HFFc6 (cell line): ENCODE measurements at places on chromosomes 7 and 10. TPM values are rescaled to one million over a fixed set of nuclear protein-coding genes. Genes with fewer than 3 reads are reported as not detected.

GRCh38 chr7:30427296-30428070 is 51.1 kb downstream of the NOD1 start:
- no peak overlapping the region for H3K4me3 ChIP-seq
- H3K36me3 ChIP-seq, result peaks cover 17% of the 10 kb centered on the region
- H3K27me3 ChIP-seq, result no peaks in the 10 kb centered on the region
- DNase-seq, result no peak
- 0 out of 2 replicates have a peak, but pooled peaks cover 5% of the 10 kb centered on the region for H3K4me1 ChIP-seq
- no peak overlapping the region for H3K27ac ChIP-seq

GRCh38 chr7:125644109-125644508 is 714.5 kb upstream of the POT1 start:
- no peaks in the 10 kb centered on the region for H3K27me3 ChIP-seq
- H3K27ac ChIP-seq, result no peak overlapping the region
- H3K4me3 ChIP-seq, result no peak overlapping the region
- no peaks in the 10 kb centered on the region for H3K36me3 ChIP-seq
- no peaks in the 10 kb centered on the region for H3K4me1 ChIP-seq

- DNase-seq, result no peak
- peak overlapping the region; percentile 31; the same call in 1 of the 2 replicates for H3K4me3 ChIP-seq
Observed at GRCh38 chr10:22623633-22624253, 90.6 kb downstream of the PIP4K2A start.

DNA sequence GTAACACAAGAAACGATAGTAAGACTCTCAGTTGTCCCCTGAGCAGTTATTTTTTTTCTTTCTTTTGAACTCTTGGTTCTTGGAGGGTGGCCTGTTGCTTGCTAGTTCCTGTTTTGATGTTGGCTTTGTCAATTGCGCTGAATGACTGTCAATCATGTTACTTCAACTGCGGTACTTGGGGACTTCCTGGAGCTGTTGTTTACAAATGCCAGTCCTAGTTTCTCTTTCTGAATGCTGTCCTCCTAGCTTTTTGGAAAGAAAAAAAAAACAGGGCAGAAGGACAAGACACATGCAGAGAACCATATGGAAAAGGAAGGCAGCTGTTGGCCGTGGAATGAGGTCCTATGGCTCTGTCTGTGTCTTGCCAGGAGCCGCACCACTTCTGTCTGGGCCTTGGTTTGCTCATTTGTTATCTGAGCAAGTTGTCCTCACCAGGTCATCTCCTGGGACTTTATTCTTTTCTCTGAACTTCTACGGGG is 7.0 kb upstream of the PDCD4 start:
- no peak for DNase-seq
- H3K27ac ChIP-seq, result peak overlapping the region; percentile 72
- no peaks in the 10 kb centered on the region for H3K36me3 ChIP-seq
- no peaks in the 10 kb centered on the region for H3K27me3 ChIP-seq
- H3K4me1 ChIP-seq, result peaks cover 56% of the 10 kb centered on the region

DNA sequence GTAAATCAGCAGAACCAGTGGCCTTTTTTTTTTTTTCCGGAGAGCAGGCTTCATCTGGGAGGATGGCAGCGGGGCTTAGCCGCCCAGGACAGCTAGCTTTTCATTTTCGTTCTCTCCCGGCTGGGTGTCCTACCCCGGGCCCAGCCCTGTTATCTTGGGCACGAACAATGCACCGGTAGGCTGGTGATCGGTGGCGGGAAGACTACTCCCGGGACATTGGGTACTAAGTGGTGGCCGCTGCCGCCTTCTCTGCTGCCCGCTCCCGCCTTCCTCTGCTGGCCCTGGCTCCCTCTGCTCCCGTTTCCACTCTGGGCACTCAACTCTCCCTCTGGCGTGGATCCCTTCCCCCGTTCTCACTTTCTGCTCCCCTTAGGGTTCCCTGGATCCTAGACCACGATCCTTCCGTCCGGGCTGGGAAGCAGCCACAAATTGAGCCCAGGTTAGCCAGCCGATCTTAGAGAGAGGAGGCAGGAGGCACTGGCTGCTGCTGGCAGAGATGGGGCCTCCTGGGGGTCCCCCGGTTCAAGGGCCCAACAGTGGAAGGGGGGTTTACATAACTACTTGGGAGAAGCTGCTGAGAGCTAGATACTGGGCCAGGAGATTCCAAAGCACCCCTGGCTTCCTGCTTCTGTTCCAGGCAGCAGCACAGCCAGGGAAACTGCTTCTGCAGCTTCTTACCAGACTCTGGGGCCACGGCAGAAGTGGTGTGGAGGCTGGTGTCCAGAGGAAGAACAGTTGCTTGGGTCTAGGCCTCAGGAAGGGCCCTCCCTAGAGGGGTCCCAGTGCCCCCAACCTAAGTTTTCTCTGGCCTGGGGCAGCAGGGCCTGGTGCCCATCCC is 1.8 kb downstream of the TLX1 start:
- peaks cover 11% of the 10 kb centered on the region; the same call in 1 of the 2 replicates for H3K4me1 ChIP-seq
- no peak overlapping the region for H3K4me3 ChIP-seq
- peaks cover 88% of the 10 kb centered on the region for H3K27me3 ChIP-seq
- no peak for DNase-seq
- no peaks in the 10 kb centered on the region for H3K36me3 ChIP-seq

DNA sequence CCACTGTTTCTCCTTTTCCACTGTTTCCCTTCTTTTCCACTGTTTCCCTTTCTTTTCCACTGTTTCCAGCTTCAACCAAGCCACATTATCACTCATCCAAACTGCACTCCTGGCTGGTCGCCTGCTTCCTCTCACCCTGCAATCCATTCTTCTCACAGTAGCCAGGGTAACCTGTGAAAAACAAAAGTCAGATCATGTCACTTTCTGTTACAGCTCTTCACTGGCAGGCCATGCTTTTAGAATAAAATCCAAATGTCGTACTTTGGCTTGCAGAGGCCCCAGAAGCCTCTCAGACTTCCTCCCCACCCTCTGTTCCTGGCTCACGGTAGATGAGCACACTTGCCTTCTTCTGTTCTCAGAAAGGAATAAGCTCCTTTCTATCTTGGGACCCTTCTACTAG is 33.9 kb downstream of the STARD3NL start:
- H3K36me3 ChIP-seq, result peaks cover 4% of the 10 kb centered on the region; the same call in 1 of the 2 replicates
- no peak overlapping the region for H3K4me3 ChIP-seq
- peaks cover 14% of the 10 kb centered on the region for H3K4me1 ChIP-seq
- DNase-seq, result no peak
- no peak overlapping the region for H3K27ac ChIP-seq
- no peaks in the 10 kb centered on the region for H3K27me3 ChIP-seq

GRCh38 chr7:134890246-134891240 is 95.8 kb upstream of the AGBL3 start:
- H3K27me3 ChIP-seq, result peaks cover 61% of the 10 kb centered on the region
- no peak for DNase-seq
- H3K4me3 ChIP-seq, result peak overlapping the region; percentile 91
- H3K36me3 ChIP-seq, result peaks cover 75% of the 10 kb centered on the region

GRCh38 chr10:78148216-78148960 is 114.7 kb downstream of the RPS24 start:
- no peak for DNase-seq
- H3K4me1 ChIP-seq, result peaks cover 10% of the 10 kb centered on the region
- no peak overlapping the region for H3K27ac ChIP-seq

GRCh38 chr10:119441921-119442757 is 100.4 kb downstream of the RGS10 start:
- H3K36me3 ChIP-seq, result no peaks in the 10 kb centered on the region
- H3K4me1 ChIP-seq, result peaks cover 15% of the 10 kb centered on the region
- DNase-seq, result no peak
- H3K4me3 ChIP-seq, result no peak overlapping the region
- H3K27me3 ChIP-seq, result peaks cover 6% of the 10 kb centered on the region; the same call in 1 of the 2 replicates

DNA sequence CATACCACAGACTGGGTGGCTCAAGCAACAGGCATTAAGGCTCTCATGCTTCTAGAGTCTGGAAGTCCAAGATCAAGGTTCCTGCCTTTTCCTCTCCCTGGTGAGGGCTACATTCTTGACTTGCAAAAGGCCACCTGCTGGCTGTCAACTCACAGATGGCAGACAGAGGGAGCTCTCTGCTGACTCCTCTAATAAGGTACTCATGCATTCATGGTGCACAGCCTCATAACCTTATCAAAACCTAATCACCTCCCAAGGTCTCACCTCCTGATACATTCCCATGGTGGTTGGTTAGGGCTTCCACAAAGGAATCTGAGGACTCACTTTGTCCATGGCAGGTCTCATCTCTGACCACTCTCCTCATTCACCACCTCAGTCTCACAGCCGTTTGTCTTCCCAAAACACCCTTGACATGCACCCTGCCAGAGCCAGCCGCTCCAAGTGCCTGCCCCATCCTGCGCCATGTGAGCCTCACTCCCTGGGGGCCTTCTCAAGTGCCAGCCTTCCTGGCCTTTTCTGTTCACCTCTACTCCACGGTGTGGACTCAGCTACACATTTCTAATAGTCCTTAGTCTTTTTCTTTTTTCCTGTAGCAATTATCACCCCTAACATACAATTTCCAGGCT is 400.3 kb upstream of the ADARB2 start:
- H3K27ac ChIP-seq, result no peak overlapping the region
- H3K27me3 ChIP-seq, result peaks cover 2% of the 10 kb centered on the region; the same call in 1 of the 2 replicates
- no peaks in the 10 kb centered on the region for H3K4me1 ChIP-seq
- no peak overlapping the region for H3K4me3 ChIP-seq

- H3K4me1 ChIP-seq, result peaks cover 58% of the 10 kb centered on the region
- peak overlapping the region; percentile 86; the same call in 1 of the 2 replicates for H3K27ac ChIP-seq
- peaks cover 5% of the 10 kb centered on the region; the same call in 1 of the 2 replicates for H3K27me3 ChIP-seq
- no peaks in the 10 kb centered on the region for H3K36me3 ChIP-seq
- DNase-seq, result peak; percentile 18
Observed at GRCh38 chr7:131893631-131894340, 337.4 kb upstream of the PODXL start.

DNA sequence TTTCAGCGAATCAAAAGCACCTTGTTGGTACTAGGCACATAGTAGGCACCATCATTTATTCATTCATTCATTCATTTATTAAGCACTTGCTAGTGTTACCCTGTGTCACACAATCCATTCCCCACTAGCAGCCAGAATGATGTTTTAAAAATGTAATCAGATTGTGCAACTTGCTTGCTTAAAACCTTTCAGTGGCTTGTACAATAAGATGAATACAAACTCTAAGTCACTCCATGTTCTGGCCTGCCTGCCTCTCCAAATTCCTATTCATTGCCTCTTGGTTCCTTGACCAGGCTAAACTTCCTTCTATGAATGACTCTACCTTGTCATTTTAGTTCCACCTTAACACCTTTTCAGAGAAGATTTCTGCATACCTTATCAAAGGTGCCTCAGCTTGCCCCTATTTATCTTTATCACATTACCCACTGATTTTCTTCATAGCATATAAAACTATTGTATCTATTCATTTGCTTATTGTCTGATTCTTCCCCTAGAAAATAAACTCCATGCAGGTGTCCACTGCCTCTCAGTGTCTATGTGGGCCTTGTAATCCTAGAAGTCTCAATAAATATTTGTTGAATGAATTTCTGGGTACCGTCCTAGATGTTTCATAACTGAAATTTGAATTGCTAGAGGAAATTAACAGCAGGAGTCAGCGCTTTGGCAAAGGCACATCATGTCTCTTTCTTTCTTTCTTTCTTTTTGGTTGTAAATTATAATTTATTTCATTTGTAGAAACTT is 169.5 kb downstream of the TMEM26 start:
- H3K4me1 ChIP-seq, result peaks cover 21% of the 10 kb centered on the region
- DNase-seq, result no peak
- H3K36me3 ChIP-seq, result peaks cover 4% of the 10 kb centered on the region; the same call in 1 of the 2 replicates
- H3K4me3 ChIP-seq, result peak overlapping the region; percentile 59
- H3K27ac ChIP-seq, result no peak overlapping the region
- no peaks in the 10 kb centered on the region for H3K27me3 ChIP-seq

DNA sequence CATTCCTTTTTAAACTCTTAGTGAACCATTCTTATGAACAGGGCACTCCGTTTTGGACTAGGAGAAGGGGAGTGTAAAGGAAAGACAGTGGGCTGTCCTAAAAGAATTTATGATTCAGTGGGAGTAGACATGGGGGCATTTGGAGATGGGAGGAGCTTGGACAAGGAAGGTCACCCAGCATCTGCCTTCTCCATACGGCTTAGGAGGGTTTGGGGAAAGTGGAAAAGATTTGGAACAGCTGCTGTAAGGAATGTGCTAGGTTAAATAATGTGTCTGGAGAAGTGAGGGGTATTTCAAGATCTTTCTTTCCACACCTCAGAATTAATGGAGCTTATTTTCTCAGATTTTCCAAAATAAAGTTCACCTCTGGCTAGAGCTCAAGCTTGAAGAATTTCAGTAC is 24.0 kb downstream of the SLC35G1 start:
- H3K36me3 ChIP-seq, result no peaks in the 10 kb centered on the region
- peaks cover 2% of the 10 kb centered on the region for H3K27me3 ChIP-seq
- H3K27ac ChIP-seq, result no peak overlapping the region
- H3K4me1 ChIP-seq, result peaks cover 5% of the 10 kb centered on the region; the same call in 1 of the 2 replicates
- no peak overlapping the region for H3K4me3 ChIP-seq

DNA sequence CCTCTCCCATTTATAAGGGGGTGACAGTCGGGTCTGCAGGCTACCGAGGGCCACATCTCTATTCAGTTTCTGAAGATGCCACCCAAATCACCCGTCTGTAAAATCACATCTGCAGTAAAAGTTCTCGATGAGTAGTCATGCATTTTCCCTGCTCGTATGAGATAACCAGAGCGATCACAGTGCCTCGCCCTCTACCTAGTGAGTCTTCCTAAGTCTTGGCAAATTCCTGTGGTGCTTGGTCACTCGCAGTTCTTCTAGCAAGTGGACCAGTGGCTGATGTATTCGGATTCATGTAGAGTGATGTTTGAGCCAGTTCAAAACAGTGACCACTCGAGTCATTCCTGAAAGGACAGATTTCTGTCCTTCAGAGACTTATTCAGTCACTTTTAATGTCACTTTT is 44.9 kb downstream of the INSYN2A start:
- peak overlapping the region; percentile 44 for H3K27ac ChIP-seq
- peaks cover 22% of the 10 kb centered on the region for H3K36me3 ChIP-seq
- H3K4me1 ChIP-seq, result peaks cover 84% of the 10 kb centered on the region
- peak; percentile 6 for DNase-seq
- H3K27me3 ChIP-seq, result peaks cover 2% of the 10 kb centered on the region
- no peak overlapping the region for H3K4me3 ChIP-seq

GRCh38 chr10:119483839-119484238 is 58.7 kb downstream of the RGS10 start:
- no peak for DNase-seq
- H3K4me3 ChIP-seq, result no peak overlapping the region
- H3K36me3 ChIP-seq, result no peaks in the 10 kb centered on the region
- H3K27ac ChIP-seq, result no peak overlapping the region

DNA sequence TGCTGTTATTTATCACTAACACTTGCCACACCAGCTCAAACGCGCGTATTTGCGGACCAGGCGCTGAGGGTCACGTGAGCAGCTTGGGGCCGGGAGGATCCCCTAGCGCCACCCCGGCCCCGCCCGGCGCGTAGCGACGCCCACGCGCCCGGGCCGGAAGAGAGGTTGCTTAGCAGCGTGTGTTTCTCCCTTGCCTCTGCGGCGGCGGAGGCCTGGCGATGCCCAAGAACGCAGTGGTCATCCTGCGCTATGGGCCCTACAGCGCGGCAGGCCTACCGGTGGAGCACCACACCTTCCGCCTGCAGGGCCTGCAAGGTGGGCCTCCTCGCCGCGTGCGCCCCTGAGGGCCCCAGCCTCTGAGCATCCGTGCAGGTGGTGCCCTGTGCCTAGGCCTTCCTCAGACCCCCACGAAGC is at the start of gene C10orf53:
TSS of gene C10orf53 (plus strand) at position 172 of the 414 bp plus-strand sequence. CDS start at position 219, 47 bp downstream.
- DNase-seq, result no peak
- H3K36me3 ChIP-seq, result 0 out of 2 replicates have a peak, but pooled peaks cover 5% of the 10 kb centered on the region
- no peak within 1 kb of the TSS for H3K4me3 ChIP-seq
- no peak within 1 kb of the TSS for H3K27ac ChIP-seq

The GSAP gene
- total RNA-seq, result 1.5 to 2.4 TPM (median 2.3 TPM) in 3 replicates

The EEPD1 gene
- total RNA-seq, result 0.60 to 1.3 TPM (median 1.1 TPM) in 3 replicates

The AOAH gene
- total RNA-seq, result not detected in 3 replicates

The TMEM140 gene
- 0.47 to 2.1 TPM (median 0.51 TPM) in 3 replicates for total RNA-seq

The VSTM4 gene
- 0.13 TPM in 1 of 2 replicates, not detected in the other for total RNA-seq
